GM13977 (cell line): ENCODE measurements at places on chromosomes 1 and 21.

GRCh38 chr1:78722521-78722920 is 72.9 kb downstream of the IFI44 start:
- no peak for DNase-seq

DNA sequence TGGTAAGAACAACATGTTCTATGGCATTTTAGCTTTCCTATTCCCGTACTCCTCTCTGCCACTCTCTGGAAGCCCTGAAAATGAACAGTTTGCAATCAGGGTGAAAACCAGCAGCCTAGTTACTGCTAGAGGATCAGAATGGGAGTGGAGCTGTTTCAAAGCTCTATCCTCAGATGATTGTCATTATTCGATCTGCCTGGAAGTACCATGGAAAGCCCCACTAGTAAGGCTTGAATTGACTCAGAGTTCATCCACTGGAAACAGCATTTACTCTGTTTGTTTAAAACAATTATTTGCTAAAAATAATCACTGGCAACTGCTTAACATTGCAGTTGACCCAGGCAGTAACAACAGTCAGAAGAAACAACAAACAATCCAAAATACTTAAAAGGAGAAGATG is 91.2 kb downstream of the USH2A start:
- no peak for DNase-seq

DNA sequence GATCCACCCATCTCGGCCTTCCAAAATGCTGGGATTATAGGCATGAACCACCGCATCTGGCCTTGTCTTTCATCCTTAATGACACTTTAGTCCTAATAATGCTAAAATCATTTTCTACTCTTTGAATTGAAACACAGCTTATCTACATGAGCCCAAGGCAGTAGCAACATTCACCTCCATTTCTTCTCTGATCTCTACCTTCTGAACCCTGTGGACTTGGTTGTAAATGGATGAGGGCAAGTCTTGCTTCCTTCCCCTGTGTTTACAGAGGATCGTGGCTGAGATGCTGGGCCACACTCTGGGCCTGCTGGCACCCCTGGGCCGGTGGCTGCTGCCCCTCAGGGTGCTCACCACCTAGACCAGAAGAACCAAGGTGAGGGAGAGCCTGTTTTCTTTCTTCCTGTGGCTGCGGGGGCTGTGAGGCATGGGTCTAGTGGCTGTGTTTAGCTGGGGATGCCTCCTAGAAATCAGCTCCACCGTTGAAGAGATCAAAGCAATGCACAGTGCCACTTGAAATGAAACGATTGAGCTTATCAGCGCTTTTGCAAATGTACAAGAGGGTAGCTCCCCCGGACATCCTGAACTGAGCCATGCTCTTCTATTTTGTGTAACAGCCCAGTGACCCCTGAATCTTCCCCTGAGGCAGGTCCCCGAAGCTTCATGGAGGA is 32.2 kb upstream of the LGALS8 start:
- DNase-seq, result no peak

DNA sequence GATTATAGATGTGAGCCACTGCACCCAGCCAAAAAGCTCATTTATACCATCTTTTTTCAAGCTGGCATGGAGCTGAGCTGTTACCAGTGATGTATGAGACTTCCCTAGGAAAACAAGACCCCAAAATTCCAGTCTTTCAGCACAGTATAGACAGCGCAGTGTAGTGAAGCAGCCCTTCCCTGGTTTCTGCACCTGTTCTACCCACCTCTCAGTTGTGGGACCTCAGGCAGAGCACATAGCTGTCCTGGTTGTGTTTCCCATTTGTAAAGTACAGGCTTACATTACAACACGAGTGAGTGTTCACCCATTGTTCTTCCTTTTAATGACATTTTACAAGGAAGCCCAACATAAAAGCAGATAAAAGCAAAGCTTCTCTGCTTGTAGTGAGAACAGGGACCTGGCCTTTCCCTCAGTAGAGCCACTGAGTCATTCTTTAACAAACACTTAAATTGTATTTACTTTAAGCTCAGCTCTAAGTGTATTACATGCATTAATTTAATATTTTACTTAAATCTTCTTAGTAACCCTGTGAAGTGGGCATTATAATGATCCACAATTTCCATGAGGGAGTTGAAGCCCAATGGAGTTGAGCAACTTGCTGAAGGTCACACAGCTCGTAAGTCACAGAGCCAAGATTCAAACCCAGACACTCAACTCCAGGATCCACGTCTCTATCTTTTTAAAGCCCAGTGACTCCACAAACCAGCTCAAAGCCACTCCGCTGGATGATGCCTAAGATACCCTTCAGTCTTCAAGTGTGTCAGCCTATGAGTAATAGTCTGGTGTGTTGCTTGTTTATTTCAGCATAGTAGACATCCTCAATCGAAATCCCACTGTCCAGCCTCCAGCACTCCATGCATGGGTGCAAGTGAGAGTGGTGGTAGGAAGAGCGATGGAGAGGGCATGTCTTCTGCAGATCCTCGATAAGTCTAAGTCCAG is 40.5 kb upstream of the CAPZB start:
- DNase-seq, result no peak

DNA sequence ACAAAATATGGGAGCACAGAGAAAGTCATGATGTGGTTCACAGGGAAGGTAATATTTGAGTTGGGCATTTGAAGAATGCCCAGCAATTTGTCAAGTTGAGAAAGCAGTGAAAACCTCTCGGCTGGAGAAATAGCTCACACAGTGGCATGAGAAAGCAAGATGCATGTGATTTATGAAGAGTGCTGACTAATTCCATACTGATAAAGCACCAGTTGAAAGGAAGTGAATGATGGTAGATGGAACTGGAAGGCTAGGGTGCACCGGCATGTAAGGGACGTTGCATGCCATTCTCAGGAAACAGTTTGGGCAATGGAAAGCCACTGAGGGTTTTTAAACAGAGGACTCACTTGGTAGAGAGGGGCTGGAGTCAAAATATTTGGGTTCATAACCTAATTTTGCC is 53.5 kb upstream of the MTF2 start:
- DNase-seq, result no peak

DNA sequence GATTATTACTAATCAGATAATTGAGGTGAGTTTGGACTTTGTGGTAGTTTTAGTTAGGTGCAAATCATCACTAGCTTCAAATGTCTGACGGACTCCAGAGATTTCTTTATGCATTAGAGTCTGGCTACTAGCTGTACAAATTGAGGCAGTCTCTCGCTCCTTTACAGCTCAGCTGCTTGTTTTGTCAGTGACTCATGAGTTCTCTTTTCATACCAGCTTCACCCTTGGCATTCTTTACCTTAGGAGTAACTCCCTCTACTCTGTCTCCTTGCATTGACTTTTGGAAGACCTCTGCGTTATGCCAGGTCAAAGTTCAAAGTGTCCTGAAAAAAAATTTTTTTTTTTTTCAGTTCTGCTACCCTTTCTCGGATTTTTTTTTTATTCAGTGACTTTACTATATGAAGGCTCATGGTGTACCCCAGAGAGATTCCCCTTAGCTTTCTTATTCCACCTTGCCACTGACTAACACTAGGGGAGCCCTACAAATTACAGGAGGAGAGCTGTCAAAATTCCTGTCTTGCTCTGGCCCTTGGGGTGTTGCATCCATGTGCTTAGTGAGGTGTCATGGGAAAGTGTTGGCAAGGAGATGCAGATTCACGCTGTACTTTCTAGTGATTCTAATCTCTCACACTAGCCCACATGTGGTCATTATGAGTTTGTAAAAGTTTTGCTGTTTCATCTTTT is 576.6 kb downstream of the ADGRL2 start:
- no peak for DNase-seq

DNA sequence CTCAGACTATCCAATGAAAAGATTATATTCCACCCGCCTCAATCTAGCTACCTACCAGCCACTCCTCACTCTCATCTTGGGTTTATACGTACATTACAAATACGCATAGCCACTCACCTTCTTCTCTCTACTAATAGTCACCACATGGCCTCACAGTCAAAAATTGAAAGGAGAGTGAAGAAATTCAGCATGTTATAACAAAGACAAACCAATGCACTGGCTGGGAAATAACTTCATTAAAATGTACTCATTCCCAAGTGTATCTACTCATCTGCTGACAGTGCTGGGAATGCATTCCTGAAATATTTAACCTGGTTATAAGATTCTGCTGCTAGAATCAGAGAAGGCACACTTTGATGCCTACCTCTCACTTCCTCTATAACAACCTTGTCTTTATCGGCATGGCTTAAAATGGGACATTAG is 6.5 kb downstream of the ZNF644 start:
- DNase-seq, result no peak

DNA sequence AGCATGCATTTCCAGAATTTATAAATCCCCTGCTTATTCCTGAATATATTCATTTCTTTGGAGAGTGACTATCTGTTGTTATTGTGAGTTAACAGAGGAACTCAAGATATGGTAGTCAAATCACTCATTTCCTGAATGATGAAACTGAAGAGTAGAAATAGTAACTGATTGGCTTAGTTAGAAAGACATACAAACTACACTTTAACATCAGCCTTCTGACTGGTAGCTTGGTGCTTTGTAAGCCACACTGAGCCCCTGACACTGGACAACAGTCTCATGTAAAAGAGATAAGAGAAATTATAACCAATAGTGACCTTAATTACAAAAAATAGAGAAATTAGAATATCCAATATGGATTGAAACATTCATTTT is 4.8 kb downstream of the GBP7 start:
- DNase-seq, result no peak

- no peak for DNase-seq
These were observed 14.6 kb downstream of the CEP350 start for GRCh38 chr1:179968994-179969919.

DNA sequence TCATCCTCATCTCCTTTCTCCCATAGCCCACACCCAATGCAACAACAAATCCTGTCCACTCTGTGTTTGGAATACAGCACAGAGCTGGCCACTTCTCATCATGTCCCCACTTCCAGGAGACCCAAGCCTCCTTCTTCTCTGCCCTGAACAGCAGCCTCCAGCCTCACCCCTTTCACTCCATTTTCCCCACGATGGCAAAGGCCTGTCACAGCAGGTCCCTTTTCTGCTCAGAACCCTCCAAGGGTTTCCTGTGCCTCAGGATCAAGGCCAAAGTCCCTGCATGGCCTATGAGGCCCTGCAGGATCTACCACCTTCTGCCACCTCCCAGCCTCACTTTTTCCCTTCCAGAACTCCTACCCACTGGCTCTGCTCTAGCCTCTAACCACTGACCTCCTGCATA is 78.5 kb downstream of the CSMD2 start:
- DNase-seq, result no peak

GRCh38 chr1:160046494-160047110 is 14.8 kb upstream of the PIGM start:
- DNase-seq, result peak; percentile 75

DNA sequence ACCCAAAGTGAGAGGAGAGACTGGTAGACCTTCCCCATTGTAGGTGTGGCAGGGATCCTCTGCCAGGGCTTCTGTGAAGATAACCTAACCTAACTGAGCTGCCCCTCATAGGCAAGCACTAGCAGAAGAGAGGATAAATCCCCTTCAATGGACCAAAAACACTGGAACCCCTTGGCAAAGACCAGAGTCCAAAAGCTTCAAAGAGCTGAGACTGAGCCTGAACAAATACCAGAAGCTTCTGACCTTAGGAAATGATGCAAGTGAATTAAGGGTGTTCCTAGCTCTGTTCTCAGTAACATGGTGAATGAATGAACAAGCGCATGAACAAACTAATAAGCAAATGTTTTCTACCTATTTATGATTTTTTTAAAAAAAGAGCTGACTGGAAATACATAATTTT is 123.2 kb downstream of the RRAGC start:
- no peak for DNase-seq

DNA sequence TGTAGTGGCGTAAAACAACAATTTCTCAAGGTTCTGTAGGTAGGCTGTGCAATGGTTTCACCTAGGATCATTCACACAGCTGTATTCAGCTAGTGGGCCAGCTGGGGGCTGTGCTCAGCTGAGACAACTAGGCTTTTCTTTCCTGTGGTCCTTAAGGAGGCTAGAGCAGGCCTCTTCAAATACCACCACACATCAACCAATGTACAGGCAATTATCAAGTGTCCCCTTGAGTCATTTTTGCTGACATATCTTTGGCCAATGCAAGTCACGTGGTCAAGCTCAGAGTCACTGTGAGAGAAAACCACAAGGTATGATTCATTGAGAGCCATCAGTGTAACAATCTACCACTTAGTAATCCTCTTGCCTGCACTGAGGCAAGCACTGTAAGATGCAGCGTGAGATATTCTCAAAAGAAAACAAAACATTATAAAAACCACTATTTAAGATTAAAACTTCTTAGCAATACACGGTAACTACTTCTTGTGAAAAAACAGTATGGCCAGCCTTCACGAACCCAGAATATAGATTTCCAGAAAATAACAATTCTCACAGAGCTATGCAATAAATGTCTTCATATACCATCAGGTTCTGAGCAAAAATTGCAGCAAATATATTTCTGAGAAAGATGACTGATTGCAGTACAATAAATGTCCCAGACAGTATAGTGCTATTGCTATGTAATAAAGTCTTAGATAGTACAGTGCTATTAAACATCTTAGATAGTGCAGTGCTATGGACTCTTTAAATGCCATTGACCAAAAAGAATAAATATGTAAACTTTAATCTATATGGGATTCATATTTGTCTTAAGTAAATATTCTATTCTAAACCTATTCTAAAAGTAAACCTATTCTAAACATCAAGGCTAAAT is 55.3 kb downstream of the NME7 start:
- no peak for DNase-seq

DNA sequence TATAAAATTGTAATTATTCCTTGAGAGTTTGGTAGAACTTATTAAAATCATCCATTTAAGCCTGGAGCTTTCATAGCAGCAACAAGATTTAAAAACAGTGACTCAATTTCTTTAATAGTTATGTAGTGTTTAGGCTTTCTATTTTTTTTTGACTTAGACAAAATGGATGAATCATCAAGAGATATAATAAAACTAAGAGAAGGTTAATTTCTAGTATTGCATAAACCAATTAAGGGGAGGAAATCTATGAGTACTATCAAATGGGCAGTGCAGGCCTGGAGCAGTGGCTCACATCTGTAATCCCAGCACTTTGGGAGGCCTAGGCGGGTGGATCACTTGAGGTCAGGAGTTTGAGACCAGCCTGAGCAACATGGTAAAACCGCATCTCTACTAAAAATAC is 416.3 kb upstream of the USP24 start:
- DNase-seq, result no peak
